Small intestine (tissue), 16 donors: ENCODE measurements at places on chromosomes 5 and 9.

DNA sequence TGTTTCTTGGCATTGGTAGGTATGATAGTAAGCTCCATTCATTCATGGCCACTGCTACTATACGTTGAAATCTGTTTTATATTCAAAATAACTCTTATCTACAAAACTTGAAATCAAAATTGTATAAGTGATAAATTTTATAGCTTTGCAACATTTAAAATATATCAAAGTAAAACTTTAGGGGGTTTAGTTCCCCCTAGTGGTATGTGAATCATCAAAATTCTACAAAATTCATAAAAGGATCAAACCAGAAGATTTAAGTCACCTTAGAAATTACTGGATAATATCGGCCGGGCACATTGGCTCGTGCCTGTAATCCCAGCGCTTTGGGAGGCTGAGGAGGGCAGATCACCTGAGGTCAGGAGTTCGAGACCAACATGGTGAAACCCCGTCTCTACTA, 243.0 kb upstream of the CDH18 start:
- no peak for DNase-seq

GRCh38 chr9:84504360-84504759, 163.8 kb upstream of the SLC28A3 start:
- DNase-seq, result no peak

GRCh38 chr5:173020154-173020581, 36.0 kb upstream of the CREBRF start:
- no peak for DNase-seq

DNA sequence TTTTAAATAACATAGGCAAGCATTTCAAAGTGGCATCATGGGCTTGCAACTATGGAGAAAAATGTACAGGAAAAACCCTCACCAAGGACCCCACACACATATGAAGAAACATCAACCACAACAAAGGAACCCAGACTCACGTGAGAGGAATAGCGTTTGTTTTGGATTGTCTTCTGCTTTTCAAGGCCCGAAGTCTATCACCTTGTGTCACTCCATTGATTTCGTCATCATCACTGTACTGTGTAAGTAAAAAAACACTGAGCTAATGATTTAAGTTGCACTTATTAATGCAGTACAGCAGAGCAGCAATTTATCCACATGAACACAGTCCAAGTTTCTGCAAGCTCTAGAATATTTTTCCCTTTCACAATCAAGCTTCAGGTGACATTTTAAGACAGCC, 72.4 kb downstream of the HABP4 start:
- no peak for DNase-seq

DNA sequence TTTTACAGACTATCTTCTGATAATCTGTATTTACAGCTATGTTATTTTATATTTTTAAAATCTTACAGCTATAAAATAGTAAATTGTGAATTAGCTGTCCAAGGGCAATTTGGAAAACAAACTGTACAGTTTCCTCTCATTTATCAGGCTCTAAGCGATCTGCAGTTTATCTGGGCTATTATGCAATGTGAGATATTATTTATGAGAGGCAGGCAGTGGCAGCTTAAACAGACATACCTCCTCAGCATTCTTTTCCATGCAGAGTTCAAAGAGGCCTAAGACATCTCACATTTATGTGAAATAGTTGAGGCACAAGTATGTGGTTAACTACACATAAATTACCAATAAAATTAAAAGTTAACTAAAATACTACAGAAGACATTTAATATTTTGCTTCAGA, 10.2 kb downstream of the NIPSNAP3B start:
- no peak for DNase-seq

GRCh38 chr5:88778736-88779135, 104.2 kb downstream of the MEF2C start:
- no peak for DNase-seq

GRCh38 chr5:14760548-14761002, 96.1 kb downstream of the OTULIN start:
- no peak for DNase-seq

- no peak for DNase-seq
Measured at GRCh38 chr9:97459326-97459725, 42.1 kb upstream of the TMOD1 start.

DNA sequence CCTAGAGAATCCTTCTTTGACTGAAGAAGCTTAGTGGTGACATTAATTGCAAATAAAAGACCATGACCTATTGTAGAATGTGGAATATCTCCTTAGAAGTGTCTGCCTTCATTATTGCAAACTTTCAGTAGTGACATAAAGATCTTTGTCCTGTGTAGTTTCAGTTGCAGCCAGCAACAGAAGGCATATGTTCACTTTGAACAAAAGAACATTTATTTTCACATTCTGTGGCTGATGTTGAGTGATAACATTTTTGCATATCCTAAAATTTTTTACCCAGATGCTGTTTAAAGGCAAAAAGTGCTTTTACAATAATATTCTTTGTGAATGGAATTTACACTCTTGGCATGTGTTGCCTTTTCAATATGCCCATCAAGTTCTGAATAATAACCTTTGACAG, 165.9 kb downstream of the TMC1 start:
- no peak for DNase-seq

GRCh38 chr5:97657239-97657638, 474.2 kb upstream of the RIOK2 start:
- DNase-seq, result no peak

DNA sequence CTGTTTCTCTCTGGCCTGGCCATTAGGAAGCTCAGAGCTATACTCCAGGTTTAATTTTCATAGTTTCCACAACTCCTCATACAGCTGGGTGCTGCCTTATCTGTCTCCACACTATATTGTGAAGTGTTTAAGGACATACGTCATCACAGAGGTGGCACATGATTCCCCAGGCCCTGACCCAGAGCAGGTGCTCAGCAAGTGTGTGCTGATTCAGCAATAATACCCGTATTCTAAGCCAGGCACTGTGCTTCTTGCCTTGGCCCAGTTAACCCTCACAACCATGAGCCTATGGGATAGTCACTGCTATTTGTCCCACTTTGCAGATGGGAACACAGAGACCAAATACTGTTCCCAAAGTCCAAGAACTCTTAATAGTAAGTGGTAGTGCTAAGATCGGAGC, 93.5 kb upstream of the SMIM23 start:
- no peak for DNase-seq

GRCh38 chr5:149995385-149996204, 4.9 kb downstream of the TIGD6 start:
- DNase-seq, result no peak

DNA sequence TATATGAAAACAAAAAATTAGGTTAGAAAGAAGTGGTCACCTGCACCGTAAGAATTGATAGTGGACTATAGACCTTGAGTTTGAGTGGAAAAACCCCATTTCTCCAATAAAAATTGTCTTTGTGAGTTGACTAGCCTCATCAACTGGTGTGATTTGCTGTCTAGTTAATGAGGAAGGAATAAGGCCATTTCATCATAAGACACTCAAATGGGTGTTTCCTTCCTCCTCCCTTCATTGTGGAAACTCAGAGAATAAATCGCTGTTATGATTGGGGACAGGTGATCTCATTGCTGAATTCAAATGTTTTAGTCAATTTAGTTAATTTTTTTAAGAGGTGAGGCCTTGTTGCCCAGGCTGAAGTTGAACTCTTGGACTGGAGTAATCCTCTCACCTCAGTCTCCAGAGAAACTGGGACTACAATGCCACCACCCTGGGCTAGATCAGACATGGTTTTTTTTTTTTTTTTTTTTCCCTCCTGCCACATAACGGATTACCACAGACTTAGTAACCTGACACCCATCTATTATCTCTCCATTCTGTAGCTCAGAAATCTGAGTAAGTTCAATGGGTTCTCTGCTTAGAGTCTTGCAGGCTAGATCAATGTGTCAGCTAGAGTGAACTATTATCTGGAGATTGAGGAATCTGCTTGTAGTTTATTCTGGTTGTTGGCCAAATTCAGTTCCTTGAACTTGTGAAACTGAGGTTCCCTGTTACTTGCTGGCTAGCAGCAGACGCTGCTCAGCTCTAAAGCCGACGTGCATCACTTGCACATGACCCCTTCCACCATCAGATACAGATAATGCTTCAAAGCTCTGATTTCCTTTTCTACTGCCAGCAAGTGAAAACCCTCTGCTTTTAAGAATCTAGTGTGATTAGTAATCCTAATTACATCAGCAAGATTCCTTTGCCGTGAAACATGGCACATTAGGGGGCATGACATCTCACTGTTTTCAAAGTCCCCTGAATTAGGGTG, 663.8 kb upstream of the CDH9 start:
- DNase-seq, result no peak

DNA sequence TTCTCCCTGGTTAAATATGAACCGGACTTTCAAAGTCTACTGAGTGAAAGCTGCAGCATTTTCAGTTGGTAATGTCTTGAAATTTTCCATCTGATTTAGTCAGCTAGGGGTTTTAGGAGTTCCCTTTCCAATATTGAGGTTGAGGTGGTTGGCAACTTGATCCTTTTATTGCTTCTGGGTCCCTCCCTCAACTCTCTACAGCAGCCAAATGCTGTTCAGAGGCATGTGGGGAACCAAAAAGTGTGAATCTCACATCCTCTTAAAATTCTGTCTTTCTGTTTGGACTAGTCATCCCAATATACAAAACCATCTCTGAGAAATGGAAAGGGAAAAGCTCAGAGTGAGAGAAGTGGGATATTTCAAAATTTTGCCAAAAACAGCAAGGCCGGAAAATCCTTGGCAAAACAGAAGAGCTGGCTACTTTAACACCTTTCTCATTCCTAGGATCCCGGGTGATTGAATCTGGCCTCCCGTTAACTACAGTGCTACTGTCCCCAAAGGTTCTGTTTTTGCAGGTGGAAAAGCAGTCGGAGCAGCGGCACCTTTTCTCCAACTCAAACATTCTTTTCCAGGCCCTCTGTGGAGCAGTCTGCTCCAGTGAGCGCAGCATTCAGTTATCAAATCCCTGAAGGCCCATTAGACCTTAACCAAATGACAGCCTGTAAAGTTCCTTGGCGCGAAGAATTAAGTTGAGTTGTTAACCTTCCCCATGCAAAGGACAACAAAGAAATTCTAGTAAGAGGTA, 345.9 kb upstream of the NUDT12 start:
- no peak for DNase-seq

DNA sequence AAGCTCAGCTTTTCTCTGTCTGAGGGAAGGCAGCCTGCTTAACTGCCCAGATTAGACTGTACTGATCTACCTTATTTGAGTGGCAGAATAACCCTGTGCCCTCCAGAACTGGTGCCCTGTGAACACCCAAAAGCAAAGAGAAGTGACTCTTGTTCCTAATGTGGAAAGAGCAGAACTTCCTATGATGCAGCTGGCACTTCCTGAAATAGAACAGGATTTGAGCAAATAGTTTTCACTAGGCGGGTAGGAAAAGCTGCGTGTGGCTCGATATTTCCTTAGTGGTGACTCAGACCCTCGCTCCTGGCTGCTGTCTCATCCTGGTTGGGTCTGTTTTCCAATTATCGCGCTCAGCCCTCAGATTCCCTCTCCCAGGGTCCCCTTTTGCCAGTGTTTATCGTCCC, 89.9 kb downstream of the SH3TC2 start:
- no peak for DNase-seq

DNA sequence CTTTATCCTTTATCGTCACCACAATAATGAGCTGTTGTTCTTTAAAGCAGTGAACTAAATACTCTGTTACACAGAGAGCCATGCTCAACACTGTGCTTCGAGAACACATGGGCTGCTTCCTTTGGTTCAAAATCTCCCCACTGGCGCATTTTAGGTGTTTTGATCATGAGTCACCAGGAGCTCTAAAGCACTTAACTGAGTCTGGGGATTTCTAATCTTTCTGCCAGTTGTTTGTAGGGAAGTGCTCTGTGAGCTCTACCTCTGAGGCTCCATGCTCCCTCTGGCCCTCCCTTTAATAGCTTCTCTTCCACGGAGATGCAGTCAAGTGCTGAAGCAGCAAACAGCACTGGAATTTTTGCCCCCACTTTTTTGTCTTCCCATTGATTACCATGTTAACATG, 17.0 kb downstream of the ERAP2 start:
- DNase-seq, result no peak

DNA sequence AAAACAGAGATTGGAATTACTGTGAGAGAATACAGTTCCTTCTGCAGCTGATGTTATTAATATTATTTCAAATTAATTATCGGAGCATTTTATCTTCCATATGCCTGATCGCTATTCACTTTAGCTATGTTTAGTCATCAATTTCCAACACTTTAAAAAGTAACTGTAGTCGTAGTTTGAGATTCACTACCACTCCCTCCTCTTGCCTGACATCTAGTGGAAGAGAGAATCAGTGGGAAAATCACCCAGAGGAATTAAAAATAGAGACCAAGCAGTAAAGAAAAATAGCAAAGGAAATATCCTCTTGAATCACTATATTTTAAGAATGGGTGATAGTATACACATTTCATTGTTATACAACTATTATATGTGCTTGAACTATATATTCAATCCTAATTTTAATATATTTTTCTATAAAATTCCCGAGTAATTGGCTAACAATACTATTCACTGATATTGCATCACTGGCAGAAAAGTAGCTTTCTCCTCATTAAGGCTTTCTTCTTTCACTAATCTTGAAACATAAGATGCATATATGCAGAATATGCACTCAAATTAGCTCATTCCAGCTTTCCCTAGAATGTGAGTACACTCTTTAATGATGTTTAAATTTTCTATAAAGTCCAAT, 708.7 kb downstream of the CDH9 start:
- no peak for DNase-seq

GRCh38 chr5:112692472-112692871, 45.2 kb upstream of the APC start:
- DNase-seq, result no peak

DNA sequence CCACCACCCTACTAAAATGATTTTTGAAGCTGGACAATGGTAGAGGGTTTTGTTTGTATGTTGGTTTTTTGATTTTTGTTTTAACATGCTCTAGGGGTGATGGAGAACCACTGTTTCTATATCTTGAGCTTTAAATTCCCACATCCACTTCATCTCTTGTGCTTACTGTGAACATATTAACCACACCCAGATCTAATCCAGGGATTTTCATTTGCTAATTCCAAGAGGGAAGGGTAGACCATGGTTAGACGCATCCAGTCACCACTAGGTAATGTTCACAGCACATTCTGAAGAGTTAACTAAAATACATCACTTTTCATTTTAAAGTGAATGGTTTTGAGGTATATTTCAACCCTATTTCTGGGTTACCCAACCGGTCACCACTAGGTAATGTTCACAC, 36.5 kb upstream of the IQGAP2 start:
- no peak for DNase-seq

GRCh38 chr5:53997736-53998627, 312.4 kb downstream of the ARL15 start:
- no peak for DNase-seq

DNA sequence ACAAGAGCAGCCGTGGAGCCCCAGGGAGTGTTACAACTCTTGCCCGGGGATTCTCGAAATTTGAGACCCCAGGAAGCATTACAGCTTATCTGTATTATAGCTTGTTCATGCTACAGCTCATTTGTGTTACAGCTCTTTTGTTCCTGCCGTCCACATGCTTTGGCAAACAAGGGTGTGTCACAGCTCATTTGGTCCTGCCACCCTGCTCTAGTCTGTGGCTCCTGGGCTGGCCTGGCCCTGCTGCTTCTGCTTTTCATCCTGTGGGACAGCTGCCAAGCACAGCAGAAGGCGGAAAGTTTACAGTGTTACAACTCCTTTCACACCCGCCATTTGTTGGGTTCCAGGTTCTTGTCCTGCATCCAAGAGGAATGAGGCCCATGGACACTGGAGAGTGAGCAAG, 685.0 kb downstream of the SLCO4C1 start:
- DNase-seq, result no peak
